ENCODE measurements at places on chromosomes 7 and 10. TPM values are rescaled to one million over a fixed set of nuclear protein-coding genes. Genes with fewer than 3 reads are reported as not detected.

SOSTDC1 gene
- 11.0 TPM for polyA plus RNA-seq

GHRHR gene
- polyA plus RNA-seq, result not detected

JAKMIP3 gene
- polyA plus RNA-seq, result 0.45 TPM

GPER1 gene
- 1.1 TPM for polyA plus RNA-seq

CHCHD1 gene
- 49.7 TPM for polyA plus RNA-seq

VTI1A gene
- 17.2 TPM for polyA plus RNA-seq

MMRN2 gene
- polyA plus RNA-seq, result 7.2 TPM

H2BK1 gene
- not detected for polyA plus RNA-seq
